ENCODE measurements at places on chromosomes 12 and 14.

DNA sequence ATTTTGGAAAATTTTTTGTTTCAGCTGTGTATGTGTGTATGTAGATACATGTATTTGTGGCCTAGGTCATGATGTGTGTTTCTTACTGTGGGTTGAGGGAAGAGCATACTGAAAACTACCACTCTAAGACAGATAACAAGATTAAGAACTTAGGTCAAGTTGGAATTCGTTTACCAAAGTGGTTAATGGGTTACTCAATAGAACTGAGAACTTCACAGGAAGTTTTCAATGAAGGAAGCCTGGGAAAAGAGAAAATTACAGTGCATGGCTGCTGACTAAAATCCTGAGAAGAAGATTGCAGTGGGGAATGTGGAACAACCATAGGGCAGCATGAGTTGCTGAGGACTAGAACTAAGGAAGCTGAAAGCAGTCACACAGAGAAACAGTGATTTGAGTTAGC lies 21.4 kb upstream of the FOXG1 start:
- DNase-seq: no peak

DNA sequence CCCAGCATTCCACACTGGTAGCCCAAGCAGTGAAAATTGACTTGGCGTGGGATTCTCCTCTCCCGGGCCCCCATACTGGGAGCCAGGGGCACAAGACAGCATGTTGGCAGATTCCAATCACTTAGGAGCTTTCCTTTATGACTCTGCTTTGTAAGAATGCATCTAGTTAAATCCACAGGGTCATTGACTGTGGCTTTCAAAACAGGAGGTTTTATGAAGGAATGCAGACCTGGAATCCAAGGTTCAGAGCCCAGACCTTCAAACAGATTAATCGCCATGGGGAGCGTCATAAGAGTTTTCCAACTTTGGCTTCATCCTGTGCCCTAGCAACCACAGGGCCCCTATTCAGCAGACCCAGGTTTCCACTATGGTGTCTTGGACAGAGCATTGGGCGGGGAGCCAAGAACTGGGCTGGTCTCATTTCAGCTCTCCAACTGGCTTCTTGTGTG lies 76.4 kb upstream of the RMST start:
- no peak for DNase-seq

DNA sequence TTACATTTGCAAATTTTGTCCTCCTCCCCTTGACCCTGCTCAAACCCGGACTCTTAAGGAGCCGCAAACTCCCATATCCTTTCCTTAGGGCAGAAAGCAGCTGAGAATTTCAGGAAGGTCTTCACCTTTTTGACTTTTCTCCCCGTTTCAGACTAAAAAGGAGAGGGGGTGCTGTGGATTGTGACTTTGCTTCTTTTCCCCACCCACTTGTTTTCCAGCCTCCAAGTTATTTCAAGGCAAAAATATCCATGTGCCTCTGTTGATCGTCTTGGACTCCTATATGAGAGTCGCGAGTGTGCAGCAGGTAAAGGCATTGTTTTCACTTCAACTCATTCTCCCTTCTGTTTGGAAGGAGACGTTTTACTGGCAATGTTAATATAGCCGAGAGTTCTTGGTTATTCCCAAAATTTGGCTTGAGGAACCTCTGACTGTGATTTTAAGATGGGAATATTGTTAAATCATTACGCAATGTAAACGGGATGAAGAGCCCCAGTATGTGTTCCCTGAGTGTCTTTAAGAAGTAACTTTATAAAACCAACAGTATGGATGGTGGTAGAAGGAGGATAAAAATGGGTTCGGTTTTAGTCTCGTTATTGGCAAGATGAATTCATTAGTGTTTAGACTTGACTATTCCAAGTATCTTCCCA lies 663 bp downstream of the LRRK2 start:
- no peak for DNase-seq

DNA sequence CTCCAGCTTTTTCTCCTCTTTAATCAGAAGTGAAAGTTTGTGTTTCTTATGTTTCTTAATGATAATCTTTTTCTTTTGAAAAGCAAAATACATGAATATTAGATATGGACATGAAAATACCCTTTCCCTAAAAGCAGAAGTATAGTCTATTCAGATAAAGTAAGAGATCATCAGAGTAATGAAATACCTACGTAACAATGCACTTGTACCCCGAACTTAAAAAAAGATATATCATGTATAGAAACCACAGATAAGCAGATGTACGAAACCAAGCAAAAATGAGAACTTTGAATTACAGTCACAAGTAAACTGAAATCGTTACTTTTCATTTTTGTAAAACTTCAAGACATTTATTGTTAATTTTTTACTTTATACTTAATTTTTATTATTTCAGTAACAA lies 1.5 kb upstream of the GPR65 start:
- no peak for DNase-seq

- DNase-seq: no peak
These were observed 331.2 kb downstream of the CACNA1C start for GRCh38 chr12:2384029-2384386.

- DNase-seq: no peak
These were observed 283.3 kb downstream of the ATP23 start for GRCh38 chr12:58224536-58225105.

DNA sequence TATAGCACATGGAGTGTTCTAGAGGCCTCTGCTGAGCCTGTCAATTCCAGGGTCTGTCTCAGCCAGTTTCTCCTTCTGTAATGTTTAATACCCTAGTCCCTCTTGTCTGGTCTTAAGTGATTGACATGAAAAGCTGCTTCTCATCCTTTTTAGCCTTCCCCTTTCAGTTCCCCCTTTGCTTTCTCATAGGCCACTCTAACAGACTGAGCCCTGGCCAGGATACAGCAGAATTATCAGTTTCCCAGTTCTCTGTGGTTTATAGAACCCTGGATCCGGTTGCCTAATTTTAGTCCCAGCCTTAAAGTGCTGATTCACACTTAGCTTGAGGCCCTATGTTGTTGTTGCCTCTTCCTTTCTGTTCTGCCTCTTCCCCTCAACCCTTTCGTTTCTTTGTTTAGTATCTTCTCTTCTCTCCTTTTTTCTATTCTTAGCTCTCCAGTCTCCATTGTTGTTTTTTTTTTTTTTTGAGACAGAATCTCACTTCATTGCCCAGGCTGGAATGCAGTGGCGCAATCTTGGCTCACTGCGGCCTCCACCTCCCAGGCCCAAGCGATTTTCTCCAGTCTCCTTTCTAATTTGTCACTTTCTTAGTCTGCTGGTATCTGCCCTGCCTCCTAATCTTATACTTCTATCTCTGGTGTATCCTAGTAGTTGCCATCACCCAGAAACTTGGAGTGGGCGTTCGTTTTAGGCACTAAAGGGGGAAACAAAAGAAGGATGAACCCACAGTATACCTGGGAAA lies 2.9 kb upstream of the BIN2 start:
- no peak for DNase-seq

GRCh38 chr12:78101113-78101876 lies 270.6 kb downstream of the NAV3 start:
- no peak for DNase-seq

DNA sequence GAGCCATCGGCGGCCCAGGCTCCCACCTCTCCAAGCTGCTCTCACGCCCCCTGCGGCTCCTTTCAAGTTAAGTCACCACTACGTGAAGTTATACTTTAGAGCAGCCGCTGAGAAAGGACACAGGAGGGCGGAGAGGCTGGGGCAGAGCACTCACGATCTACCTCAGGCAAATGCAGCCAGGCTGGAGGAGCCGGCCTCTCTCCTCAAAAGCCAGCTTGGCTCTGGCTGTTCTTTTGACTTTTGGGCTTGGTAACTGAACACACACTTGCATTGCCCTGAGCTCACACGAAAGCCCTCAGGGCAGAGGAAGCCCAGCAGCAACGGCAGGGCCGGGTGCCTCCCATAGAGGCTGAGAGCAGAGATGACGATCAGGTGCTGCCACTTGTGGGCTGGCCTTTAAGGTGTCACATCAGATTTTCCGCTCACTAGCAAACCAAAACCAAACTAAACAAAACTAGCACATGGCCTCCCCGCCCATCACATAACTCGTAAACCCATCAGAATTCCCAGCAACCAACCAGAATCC lies 75.2 kb downstream of the PITPNM2 start:
- DNase-seq: no peak

DNA sequence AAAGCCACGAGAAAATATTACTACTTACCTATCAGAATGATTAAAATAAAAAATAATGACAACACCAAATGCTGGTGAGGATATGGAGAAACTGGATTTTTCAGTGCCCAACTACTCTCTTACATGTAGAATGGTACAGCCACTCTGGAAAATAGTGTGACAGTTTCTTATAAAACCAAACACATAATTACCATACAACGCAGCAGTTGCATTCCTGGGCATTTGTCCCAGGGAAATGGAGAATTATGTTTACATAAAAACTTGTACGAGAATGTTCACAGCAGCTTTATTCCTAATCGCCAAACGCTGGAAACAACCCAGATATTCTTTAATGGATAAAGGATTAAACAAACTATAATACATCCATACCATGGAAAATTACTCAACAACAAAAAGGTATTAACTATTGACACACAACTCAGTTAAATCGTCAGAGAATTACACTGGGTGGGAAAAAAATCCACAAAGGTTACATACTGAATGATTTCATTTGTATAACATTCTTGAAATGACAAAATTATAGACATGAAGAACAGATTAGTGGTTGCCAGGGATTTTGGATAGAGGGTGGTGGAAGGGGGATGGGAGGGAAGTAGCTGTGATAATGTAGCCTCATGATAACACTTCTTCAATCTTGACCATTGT lies 35.4 kb downstream of the TAOK3 start:
- no peak for DNase-seq

DNA sequence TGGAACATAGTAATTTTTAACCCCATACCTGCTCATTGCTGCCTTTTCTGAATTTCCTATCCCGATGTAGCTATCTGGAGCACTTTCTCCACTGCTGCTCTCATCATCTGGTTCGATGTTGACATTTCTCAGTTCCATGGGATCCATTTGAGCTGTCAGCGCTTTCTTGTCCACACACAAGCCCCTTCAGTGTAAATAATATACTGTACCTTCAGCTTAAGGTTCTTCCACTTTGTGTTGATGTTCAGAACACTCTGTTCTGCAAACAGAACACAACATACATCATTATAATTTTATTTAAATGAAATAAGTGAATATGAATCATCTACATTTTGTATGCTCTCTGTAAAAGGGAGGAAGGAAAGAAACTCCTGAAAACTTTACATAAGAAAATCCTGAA lies 32.9 kb downstream of the SLC38A4 start:
- no peak for DNase-seq

DNA sequence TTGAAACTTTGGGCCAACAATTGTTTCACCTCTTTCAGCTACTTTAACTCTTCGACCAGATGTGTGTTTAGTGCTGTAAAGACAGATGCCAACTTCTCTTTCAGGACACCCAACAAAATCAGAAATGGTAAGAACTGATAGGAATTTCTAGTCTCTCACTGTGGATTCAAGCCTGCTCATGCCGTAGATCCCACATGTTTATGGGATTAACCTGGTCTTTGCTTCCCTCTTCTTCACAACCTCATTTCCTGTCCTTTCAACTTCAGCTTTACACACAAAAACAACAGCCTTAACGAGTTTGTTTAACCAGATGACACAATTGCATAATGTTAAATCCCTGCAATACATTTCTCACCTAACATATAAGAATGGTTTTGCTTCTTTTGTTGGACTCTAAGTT lies 1031.9 kb upstream of the LRFN5 start:
- no peak for DNase-seq

GRCh38 chr12:29228474-29229157 lies 79.5 kb downstream of the FAR2 start:
- no peak for DNase-seq
